ENCODE measurements at places on chromosomes 7 and 10.

DNA sequence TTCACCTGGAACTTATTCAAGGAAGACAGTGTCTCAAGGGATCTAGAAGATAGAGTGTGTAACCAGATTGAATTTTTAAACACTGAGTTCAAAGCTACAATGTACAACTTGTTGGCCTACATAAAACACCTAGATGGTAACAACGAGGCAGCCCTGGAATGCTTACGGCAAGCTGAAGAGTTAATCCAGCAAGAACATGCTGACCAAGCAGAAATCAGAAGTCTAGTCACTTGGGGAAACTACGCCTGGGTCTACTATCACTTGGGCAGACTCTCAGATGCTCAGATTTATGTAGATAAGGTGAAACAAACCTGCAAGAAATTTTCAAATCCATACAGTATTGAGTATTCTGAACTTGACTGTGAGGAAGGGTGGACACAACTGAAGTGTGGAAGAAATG, 10.9 kb downstream of the IFIT3 start:
- DNase-seq: no peak

DNA sequence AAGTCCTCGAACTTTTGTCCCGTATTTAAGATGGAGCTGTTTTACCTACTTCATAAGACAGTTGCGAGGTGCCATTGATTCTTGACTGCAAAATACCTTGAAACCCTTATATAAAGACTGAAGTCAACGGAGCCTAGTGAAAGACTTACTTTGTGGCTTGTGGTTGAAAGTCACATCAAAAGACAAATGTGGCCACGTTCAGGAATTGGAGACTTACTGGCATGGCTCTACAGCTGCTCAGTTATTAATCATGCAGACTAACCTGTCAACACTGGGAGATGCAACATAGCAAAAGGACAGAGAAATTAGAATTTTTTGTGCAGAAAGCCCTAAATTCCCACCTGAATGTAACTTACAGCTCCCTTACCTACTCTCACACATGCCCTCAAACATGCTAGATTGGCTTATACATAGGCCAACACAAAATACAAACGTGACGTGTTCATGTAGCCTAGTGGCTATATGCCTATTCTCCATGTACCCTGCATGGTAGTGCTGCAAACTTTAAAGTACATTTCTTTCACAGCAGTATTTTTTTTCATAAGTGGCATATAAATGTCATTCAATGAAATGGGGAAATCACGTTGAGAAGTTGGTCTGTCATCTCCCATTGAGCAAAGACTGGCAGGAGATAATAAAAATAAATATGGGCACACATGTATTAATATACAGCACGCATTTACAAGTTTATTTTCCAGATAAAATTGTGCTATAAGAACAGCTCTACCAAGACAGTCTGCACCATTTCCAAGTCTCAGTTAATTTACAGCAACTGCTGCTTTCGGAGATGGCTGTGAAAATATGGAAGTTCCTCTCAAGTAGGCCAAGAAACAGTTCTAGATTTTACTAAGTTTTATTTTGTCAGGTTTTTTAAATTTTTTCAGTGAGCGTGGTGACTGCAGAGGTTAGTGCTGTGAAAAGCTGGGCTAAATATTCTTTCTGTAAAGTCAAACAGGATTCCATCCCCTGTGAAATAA, 170.4 kb upstream of the C7orf33 start:
- no peak for DNase-seq

DNA sequence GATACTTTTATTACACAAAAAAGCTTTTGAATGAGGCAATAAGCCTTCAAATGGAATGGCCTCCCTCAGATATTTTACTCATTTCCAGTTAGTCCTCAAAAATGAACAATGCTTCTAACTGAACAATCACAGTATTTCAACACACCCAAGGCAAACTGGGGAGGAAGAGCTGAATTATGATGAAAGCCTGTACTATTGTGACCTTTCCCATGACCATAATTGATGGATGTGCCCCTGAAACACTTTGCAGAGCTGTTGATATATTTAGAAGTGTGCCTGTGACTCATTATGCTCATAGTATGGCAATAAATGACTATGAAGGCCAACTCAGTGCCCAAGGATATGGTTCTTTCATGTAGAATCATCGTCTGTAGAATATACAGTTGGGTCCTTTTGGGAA, 248.1 kb downstream of the AHR start:
- no peak for DNase-seq

DNA sequence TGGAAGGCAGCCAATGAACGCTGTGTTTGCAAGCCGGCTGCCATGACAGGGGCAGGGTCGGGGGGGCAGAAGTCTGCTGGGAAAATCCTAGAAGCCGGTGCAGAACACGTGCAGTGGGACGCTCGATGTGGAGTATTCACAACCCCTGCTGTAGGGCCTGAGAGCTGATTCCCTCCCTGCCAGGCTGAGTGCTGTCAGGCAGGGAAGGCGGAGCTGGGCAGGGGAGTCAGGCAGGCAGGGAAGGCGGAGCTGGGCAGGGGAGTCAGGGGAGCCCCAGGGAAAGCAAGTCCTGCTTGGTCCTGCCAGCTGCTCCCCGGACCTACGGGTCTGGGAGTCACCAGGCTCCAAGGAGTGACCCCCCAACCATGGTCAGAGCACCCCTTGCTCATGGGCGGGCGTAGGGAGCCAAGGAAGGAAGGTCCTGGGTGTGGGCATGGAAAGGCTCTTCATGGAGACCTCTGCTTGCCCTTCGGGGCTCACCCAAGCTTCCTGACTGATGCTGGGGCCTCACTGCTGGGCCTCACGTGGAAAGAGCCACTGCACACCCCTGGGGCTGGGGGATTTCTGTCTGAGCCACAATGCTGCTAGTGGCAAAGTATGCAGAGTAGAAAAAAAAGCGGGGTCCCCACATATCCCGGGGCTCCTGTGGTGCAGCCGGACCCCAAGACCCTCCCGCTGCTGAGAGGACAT, 4.2 kb downstream of the CNPY1 start:
- DNase-seq: no peak

- no peak for DNase-seq
These were observed 184.7 kb downstream of the DGKB start for GRCh38 chr7:14717816-14718215.

- DNase-seq: no peak
These were observed 52.9 kb upstream of the IGFBP3 start for GRCh38 chr7:45973725-45974532.

DNA sequence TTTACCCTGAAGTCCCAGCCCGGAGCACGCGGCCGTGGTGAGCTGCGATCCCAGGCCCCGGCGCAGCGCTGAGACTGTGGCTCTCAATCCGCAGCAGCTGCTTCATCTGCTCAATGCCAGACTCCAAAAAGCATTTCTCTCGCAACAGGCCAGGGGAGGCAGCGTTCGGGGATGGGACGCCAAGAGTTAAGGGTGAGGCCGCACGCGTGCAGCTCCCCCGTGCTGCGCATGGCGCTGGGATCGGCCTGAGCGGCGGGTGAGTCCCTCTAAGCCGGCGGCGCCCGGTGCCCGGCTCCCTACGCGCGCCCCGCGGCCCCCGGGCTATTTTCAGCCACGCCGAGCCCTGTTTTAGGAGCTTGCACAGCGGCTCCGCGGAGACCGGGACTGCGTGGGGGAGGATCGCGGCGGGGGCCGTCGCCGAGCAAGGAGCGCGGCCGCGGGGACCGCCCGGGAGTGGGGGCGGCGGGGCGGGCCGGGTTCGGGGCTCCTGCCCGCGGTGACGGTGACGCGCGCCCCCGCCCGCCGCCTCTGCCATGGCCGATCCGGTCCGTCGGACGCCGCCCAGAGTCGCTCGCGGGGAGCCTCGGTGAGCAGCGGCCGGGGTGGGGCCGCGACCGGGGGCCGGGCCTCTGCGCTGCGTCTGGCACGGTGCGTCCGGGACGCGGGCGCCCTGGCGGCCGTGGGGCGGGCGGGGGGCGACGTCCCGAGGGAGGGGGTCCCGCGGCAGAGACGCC, 29.4 kb upstream of the JAKMIP3 start:
- no peak for DNase-seq

- no peak for DNase-seq
These were observed 307.2 kb downstream of the SNX13 start for GRCh38 chr7:17633067-17633466.

- DNase-seq: no peak
These were observed 761 bp downstream of the PTF1A start for GRCh38 chr10:23192712-23193434.

GRCh38 chr10:28837613-28838390, 160.5 kb downstream of the BAMBI start:
- DNase-seq: no peak

DNA sequence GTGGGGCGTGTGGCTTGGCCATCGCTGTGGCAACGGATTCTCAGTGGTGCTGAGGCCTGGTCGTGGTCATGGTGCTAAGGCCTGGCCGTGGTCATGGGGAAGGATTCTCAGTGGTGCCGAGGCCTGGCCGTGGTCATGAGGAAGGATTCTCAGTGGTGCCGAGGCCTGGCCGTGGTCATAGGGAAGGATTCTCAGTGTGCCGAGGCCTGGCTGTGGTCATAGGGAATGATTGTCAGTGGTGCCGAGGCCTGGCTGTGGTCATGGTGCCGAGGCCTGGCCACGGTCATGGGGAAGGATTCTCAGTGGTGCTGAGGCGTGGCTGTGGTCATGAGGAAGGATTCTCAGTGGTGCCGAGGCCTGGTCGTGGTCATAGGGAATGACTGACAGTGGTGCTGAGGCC, 327.9 kb downstream of the ADARB2 start:
- DNase-seq: no peak

DNA sequence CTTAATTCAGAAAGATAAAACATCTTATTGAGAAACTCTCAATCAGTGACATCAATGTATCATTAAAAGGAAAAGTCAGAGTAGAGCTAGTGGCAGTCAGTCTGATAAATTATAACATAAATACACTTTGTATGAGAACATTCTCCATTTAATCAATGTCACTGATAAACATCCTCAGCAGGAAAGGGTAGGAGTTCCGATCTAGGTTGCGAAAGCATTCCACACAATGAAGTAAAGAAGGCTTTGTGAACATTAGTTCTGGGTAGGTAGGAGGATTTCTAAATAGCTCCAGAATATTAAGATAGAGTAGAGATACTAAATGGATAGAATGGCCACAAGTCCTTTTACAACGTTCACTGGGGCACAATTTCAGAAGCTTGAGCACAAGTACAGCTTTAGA, 179.7 kb upstream of the MALRD1 start:
- no peak for DNase-seq

GRCh38 chr7:45102785-45103712, 8.4 kb downstream of the TBRG4 start:
- DNase-seq: no peak

GRCh38 chr10:77514870-77515269, 122.7 kb downstream of the KCNMA1 start:
- no peak for DNase-seq

DNA sequence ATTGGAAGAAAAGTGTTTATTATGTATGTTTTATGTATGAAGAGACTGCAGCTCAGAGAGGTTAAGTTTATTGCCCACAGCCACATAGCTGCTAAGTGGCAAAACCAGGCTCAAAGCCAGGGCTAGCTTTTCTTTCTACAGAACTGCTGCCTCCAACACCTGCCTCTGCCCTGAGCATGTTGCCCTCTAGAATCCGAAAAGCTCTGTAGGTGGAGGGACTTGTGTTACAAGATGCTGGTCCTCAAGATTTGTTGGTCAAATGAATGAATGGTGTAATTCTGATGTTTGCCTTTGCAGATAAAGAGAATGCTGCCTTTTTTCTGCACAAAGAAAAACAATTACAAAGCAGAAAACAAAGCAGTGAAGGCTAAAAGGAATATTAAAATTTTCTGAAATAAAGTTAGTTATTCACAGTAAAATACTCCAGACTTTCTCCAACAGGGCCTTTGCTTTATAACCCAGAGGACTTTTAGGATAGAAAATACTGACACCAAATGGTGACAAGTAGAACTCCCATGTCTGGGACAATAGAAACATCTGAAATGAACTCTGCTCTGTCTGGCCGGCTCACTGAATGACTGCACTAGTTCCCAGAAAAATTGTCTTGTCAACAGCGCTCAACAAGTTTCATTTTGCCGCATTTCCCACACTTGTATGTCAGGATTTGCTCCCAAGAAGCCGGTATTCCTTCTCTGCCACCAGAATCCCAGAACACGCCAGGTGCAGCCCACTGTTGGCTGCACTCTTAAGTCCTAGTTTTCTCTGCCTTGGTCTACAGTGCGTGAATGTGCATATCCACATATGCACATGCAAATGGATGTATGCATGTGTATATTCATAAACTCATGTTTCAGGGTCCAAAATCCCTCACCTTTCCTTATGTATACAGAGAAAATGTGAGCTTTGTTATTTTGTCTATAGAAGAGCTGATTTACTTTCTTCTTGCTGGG, 11.0 kb upstream of the DNTT start:
- DNase-seq: peak; percentile 30

GRCh38 chr7:135389971-135390370, 119.9 kb downstream of the CNOT4 start:
- no peak for DNase-seq

DNA sequence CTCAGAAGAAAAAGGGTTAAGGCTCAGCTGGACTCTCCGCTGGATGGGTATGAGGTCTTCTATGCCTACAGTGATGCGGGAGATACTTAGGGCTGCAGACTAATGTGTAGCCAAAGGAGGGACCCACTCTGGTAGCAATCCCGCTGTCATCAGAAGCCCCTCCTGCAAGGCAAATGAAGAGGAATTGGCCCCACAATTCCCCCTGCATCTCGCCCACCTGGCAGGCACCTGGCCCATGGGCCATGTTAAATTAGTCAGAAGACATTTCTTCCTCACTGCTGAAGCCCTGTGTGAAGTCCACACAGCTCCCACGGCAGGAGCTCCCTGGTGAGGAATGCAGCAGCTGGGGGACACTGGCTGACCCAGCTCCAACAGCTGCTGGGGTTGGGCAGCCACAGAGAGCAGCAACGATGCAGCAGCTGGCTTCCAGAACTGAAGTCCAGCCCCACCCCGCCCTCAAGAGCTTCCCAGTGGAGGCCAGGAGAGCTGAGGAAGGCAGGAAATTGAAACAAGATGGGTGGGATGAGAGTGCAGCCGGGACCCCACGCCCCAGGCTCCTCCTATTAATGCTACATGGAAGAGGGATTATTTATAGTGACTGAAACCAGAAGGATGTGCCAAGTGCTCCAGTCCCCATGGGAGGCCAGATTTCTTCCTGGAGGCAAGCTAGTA, 5.5 kb downstream of the VSTM4 start:
- DNase-seq: no peak

- DNase-seq: no peak
These were observed 177.3 kb upstream of the LYZL2 start for GRCh38 chr10:30806850-30807249.

GRCh38 chr10:63633677-63634487, 112.7 kb downstream of the REEP3 start:
- DNase-seq: no peak

DNA sequence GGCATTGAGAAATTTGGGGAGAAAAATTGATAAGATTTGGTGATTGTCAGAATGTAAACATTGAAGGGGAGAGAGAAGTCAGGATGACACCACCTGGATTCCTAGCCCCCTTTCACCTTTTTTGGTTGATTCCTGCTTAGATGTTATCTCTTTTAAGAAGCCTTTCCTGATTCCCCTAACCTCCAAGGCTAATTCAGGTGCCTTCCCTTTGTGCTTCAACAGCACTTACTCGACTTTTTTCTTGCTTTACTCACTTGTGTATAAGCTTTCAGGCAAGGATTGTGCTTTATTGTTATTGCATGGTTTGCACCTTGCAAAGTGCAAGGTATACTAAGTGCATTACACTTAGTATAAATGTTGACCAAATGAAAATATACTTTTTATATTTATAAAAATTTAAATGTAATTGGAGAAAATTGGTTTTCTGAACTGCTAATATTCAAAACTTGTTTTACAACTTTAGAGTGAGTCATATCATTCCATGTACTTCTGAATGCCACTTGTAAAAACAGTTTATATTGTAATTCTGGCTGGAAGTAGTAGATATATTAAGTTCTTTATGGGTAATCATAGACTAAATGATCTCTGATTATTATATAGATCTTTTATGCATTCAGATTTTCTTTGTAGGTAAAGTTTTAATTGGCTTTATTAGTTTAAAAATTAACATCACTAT, 13.2 kb downstream of the SHOC2 start:
- DNase-seq: no peak

Data from CD4-positive, alpha-beta T cell (primary cell).